ENCODE measurements at places on chromosomes 3 and 15.

- DNase-seq, result no peak
Measured at GRCh38 chr3:114307222-114307830, 13.5 kb downstream of the TIGIT start.

DNA sequence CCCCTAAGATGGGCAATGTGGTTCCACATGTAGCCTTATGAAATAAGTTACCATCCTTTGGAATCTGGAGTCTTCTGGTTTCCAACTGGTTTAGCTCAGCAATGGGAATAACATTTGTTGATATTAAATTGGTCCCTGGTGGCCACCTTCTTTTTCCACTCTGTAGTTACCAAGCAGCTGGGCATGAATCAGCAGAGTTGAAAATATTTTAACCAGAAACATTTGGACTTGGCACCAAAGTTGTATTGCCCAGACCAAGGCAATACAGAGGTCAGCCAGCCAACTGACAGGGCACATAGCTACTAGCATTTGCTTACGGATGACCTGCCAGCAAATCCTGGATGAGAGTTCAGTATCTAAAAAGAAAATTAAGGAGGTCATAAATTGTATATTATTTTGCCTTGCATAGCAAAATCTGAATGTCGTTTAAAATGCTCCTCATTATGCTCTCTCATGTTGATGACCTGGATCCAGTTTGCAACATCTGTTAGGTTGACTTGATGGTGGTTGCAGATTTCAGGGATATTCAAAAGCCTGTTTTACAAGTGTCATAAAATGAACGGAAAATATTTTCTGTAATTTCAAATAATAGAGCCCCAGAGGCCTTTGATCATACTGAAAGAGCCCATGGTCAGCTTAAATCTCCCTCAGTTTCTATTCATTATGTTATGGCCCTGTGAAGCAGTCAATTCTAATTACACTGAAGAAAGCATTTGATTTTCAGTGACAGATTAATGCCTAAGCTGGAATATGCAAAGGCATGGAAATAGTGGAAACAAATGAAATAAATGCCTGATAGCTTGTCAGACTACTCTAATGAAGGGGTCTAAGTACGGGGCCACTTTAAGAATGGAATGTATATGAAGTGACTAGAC lies 54.6 kb downstream of the PPM1L start:
- DNase-seq, result no peak

GRCh38 chr3:56855856-56856512 lies 54.2 kb upstream of the ARHGEF3 start:
- DNase-seq, result no peak

DNA sequence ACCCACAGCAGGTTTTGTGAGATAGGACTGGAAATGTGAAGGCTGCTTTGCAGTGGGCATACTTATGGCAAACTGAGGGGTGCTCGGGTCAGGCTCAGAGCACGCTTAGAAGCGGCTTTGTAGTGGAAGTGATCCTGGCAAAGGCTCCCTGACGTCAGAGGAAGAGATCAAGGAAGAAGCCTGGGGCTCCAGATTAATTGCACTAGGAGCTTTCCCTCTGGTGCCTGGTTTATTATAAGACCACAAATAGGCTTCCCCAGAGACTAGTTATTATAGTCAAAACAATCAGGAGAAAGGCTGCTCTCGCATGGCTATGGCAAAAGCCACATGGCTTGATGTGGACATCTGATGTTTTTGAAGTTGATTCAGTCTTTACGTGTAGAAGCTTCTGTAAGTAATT lies 515.1 kb downstream of the GABRG3 start:
- DNase-seq, result no peak

GRCh38 chr15:49731187-49732099 lies 110.6 kb downstream of the DTWD1 start:
- DNase-seq, result no peak

GRCh38 chr15:68634531-68634930 lies 55.7 kb downstream of the CORO2B start:
- DNase-seq, result no peak

DNA sequence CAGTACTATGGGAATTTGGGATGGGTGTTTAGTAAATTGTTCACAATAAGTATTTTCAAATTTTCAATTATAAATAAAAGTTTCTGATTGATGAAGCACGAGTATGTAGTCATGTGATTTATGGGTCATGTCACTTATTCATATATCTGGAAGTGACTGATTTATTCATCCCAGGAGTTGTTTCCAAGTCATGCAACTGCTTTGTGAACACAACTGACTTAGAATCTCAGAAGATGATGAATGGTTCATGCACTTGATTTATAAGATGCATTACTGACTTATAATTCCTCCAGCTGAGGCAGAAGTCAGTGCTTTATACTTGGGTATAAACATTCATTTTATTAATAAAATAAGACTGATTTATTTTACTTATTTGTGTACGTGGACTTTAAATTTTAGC lies 137.8 kb upstream of the CBLB start:
- no peak for DNase-seq

DNA sequence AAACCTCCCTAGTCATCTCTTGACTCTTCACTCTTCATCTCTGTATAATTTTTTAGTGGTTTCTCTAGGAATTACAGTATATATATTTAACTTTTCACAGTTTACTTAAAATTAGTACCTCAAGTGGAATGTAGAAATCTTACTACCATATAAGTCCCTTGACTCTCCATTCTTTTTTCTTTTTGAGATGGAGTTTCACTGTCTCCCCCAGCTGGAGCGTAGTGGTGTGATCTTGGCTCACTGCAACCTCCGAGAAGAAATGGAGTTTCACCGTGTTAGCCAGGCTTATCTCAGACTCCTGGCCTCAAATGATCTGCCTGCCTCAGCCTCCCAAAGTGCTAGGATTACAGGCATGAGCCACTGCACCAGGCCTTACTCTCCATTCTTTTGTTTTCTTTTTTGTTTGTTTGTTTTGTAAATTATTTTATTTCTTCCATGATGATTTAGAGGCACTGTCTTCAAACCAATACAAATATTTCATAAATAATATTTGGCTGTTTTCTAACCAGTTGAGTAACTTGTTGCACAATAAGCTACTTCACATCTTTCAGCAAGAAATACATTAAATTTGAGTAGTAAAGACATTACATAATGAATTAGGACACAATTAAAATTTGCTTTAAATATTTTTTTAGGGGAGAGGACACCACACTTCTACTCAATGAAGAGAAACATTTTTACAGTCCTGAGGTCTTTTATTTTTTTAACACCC lies 144.8 kb downstream of the RBPMS2 start:
- DNase-seq, result no peak

- no peak for DNase-seq
Measured at GRCh38 chr3:24829629-24830229, 335.1 kb upstream of the THRB start.

- no peak for DNase-seq
Measured at GRCh38 chr3:23608650-23609049, 197.1 kb upstream of the UBE2E1 start.

DNA sequence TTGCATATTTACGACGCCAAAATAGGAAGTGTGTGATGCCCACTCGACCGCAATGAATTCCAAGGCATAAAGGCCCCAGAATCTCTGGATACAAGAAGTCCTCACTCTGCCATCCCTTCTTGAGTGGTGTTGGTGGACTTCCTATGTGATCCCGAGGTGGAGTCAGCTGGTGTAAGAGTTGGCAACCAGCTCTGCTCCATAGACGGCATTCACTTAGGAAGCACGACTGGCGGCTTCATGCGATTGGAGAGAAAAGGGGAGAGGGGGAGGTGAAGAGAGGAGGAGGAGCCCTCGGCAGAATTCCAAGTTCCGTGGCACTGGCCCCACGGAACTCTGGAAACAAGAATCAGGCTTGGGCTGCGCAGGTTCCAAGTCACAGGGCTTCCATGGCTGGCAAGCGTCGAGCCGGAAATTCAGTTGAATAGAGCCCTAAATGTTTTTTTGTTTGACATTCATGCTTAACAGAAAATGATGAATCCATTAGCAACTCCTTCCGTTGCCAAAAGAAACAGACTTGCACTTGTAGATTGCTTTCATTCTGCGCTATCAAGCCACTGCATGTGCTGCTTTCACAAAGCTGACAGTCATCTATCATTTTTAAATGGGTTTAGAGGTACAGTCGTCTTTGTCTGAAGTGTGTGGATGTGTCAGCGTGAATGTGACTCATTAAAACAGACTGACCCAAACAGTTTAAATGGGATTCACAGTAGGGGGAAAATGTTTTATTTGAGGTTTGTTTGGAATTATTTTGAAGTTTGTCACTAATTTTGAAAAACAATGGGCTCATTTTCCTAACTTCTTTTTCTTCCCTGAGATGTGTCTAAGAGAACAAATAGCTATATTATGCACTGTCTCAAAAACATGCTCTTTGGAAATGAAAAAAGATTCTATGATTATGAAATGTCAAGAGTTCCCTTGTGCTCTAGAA lies 428.3 kb upstream of the ATP11B start:
- DNase-seq, result no peak

DNA sequence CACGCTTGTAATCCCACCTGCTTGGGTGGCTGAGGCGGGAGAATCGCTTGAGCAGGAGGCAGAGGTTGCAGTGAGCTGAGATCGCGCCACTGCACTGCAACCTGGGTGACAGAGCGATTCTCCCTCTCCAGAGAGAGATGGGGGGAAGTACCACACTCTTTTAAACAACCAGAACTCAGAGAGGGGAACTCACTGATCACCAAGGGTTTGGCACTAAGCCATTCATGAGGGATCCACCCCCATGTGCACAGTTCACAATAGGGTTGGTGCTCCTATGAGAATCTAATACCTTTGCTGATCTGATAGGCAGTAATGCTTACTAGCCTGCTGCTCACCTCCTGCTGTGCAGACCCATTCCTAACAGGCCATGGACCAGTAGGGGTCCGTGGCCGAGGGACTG lies 51.6 kb downstream of the QTRT2 start:
- DNase-seq, result no peak

GRCh38 chr3:142724682-142725356 lies 985 bp downstream of the TRPC1 start:
- DNase-seq, result peak; percentile 34

DNA sequence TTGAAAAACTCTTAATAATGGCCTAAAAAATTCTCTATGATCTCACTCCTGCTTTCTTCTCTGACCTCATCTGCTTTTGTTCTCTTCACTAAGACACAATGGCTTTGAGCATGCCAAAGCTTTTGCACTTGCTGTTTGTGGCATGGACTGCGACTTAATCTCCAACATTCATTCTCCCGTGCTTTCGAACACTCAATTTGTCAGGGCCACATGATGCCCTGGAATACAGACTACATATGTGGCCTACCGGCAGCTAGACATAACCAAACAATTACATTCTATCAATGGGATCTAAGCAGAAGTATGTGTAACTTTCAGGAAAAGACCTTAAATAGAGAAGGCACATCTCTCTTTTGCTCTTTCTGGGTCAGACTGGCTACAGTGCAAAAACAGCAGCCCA lies 506.5 kb downstream of the MAGI1 start:
- no peak for DNase-seq

- no peak for DNase-seq
Measured at GRCh38 chr3:69675786-69676530, 63.3 kb upstream of the MITF start.

DNA sequence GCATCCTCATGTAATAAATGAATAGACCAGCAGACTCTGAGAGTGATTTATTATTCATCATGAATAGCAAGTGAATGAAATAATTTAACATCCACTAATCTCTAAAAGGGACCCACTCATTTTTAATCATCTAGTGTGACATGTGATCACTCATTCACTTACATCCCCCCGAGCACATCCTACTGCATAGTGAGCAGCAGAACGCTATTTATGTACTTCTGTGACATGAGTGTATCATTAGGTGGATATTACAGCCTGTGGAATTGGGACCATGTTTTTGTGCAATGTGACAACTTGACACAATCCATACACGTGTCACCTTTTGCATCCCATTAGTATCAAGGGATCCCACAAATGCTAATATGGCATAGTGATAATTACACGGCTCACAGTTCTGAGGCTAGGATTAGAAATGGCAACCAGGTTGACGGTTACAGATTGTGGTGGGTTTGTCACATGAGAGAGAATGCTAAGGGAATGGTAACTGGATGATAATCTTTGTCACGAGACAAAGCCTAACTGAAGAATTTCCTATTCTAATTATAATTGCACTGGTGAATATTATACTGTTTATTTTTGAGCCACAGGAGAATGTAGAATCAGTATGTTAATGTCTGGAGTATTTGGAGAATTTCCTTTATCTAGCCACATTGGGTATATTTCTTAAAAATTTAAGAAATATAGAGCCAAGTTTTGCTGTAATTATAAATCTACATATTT lies 595.2 kb upstream of the TBL1XR1 start:
- DNase-seq, result no peak

- DNase-seq, result no peak
Measured at GRCh38 chr3:168251371-168251770, 155.6 kb upstream of the GOLIM4 start.

DNA sequence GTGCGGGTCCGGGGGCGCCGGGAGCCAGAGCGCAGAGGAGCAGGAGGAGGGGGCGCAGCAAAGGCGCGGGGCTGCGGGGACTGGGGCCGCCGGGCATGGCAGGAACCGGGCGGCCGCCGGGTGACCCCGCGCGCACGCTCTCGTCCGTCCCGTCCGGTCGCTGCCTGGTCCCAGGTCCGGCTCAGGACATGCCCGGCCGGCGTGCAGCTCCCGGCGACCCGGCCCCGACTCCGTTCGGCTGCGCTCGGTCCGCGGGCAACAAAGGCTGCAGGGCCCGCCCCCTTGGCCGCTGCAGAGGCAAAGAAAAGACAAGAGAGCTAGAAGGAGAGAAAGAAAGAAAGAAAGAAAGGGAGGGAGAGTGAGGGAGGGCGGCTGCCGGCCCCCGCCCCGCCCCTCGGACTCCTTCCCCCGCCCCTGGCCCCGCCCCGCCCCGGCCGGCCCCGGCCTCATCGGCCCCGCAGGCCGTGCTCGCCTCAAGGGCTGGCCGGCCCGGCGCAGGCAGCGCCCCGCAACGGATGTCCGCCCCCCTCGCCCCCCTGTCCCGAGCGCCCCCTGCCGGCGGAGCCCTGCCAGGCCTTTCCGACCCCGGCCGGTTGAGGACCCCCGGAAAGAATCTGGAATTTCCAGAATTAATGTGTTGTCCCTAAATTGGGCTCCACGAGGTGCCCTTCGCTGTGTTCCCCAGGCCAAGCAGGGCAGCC lies at the start of gene ADAMTS7:
Gene ADAMTS7 (minus strand): TSS at position 341 of the 701 bp plus-strand sequence. CDS start 244 bp downstream, at position 97.
- DNase-seq, result peak; percentile 37

DNA sequence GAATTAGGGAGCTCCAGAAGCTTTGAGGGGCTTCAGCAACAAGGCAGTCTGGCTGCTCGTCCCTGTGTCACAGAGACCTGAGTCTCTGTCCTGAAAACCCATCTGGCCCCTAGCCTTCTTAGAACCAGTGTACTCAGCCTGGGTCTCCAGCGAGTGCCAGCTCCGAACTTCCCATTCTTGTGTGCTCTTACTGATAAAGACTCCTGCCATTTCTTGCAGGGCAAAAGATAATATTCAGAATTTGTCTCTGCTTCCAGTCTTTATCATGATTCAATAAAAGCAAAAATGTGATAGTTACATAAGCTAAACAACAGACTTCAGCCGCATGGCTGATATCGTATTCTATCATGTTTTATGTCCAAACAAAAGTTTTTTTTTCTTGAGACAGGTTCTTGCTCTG lies 36.0 kb upstream of the BCL2A1 start:
- DNase-seq, result no peak

- no peak for DNase-seq
Measured at GRCh38 chr3:113263778-113264177, 52.4 kb downstream of the BOC start.

Measured in memory B cell (primary cell).